ENCODE measurements at places on chromosomes 11 and 22.

GRCh38 chr11:118341815-118342489 lies 553 bp downstream of the CD3D start:
- no peak for DNase-seq
- no peak overlapping the region for H3K4me3 ChIP-seq
- no peaks in the 10 kb centered on the region for H3K27me3 ChIP-seq
- no peak overlapping the region for H3K27ac ChIP-seq
- H3K4me1 ChIP-seq = no peaks in the 10 kb centered on the region
- H3K36me3 ChIP-seq = no peaks in the 10 kb centered on the region

GRCh38 chr22:29765905-29766631 lies 739 bp downstream of the ZMAT5 start:
- peak; percentile 30 for DNase-seq
- H3K4me1 ChIP-seq = peaks cover 20% of the 10 kb centered on the region
- H3K27me3 ChIP-seq = no peaks in the 10 kb centered on the region
- H3K4me3 ChIP-seq = peak overlapping the region; percentile 88
- peaks cover 5% of the 10 kb centered on the region for H3K36me3 ChIP-seq

- H3K27ac ChIP-seq = no peak overlapping the region
- DNase-seq = no peak
- no peaks in the 10 kb centered on the region for H3K36me3 ChIP-seq
- no peaks in the 10 kb centered on the region for H3K27me3 ChIP-seq
These were observed 35.9 kb upstream of the HORMAD2 start for GRCh38 chr22:30044369-30044768.

DNA sequence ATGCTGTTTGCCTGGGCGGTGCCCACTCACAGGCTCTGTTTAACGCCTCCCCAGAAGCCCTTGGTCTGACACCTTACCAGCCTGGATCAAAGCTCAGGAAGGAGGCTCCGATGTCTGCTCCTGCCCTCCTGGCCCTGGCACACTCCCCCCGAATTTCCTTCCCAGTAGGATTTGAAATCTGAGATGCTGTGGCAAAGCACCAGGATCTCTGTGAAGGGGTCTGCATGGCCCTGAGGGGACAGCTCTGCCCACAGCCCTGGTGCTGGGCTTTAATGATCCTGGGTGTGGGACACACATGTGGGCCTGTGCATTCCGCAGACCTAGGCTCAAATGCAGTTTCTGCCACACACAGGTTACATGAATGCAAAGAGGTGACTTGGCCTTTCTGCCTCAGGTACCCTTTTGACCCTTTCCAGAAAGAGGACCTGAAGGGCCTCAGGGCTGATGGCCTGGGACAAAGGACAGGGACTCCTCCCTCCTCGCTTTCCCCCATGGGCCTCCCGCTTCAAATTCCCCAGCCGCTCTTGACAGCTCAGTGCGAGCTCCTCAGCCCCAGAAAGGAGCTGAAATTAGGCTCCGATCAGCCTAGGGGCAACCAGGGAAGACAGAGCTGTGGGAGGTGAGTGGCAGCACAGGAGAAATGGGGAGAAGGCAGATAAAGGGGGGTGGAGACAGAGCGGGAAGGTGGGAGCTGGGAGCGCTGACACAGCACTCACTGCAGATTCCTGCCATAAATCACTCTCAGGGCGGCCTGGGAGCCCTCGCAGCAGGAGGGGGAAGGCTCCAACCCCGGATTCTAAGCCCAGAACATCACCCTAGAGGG lies 41.3 kb downstream of the TRIM29 start:
- H3K4me1 ChIP-seq = no peaks in the 10 kb centered on the region
- no peaks in the 10 kb centered on the region for H3K36me3 ChIP-seq

DNA sequence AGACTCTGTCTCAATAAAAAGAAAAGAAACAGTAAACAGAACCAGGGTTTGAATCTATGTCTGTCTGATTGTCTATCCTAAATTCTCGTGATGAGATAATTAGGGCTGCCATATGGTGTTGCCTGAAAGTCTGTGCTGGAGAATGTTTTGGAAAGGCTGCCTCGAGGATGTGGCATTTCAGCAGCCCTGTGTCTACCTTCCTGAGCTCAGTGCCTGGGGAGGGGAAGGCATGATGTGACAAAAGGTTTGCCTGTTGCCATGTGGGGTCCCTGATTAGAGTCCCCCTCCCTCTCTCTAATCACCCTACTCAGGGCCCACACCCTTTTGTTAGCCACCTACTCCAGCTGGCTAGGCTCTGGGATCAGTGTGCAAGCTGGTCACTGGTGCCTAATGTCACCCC lies 15.2 kb downstream of the CD82 start:
- H3K27me3 ChIP-seq = no peaks in the 10 kb centered on the region
- H3K27ac ChIP-seq = no peak overlapping the region
- no peaks in the 10 kb centered on the region for H3K36me3 ChIP-seq
- no peak for DNase-seq
- H3K4me3 ChIP-seq = no peak overlapping the region
